ENCODE measurements at places on chromosomes 4 and X. TPM values are rescaled to one million over a fixed set of nuclear protein-coding genes. Genes with fewer than 3 reads are reported as not detected.

DNA sequence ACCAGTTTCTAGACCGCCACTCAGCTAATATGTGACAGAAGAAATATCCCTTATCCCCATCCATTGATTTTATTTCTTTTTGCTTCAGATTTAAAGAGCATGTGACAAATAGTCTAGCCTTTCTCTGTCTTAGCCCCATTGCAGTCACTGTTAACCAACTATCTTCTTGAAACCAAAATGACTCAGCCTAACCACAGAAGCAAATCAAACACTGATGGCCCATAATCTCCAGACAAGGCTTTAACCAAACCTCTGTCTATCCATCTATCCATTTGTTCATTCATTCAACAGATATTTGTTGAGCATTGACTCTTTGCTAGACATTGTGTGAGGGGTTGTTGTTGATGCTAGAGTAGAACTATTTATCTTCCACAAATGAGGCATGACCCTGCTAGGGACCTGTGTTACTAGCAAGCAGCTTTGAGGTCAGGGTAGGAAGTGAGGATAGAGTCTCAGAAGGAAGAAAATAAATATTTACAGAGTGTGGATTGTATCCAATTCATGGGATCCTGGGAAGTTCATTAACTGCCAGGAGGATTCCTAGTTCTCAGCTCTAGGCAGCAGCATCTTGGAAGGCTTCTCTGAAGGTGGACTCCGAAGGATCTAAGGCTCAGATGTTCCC, 22.5 kb downstream of the HNRNPH2 start:
- DNase-seq: no peak

DNA sequence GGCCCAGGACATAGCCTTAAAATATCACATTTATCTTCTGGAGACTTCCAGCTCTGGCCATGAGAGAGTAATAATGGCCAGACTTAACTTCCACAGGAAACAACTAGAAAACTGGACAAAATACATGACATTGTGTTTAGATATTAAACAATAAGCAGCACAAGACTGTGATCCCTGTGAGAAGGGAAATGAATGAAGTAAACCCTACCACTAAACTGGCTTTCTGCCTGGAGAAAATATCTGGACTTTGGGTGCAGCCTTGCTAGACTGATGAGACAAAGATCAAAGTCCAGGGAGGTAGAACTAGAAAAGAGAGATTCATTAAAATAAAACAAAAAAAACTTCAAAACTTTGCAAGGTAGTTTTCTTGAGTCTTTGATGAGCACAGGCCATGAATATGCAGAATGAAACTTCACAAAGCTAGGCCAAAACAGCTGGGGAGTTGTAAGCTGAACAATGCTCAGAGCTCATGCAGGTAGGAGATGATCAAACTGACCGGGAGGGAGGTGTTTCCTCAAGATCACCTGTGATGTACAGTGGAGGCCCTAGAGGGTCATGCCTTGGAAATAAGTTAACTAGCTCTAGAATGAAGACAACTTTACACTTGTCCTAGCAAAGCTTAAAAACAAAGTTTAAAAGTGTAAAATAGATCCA, 147.0 kb upstream of the SH3RF1 start:
- DNase-seq: peak; percentile 35

DNA sequence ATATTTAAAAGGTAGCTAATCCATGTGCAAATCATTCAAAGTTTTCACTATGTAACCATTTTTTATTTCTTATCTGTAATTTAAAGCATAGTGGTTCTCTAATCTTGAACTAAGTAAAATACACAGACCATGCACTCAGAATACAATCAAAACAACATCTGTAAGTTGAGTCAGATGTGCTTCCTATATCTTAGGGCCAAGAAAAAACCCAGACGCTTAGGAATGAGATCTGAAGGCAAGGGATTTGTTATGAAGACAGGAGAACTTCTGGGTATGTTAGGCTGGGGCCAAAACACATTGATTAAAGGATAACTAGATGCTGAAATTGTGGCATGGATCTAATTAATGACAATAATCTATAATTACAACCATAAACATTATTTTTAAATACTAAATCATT, 120.3 kb downstream of the PDE5A start:
- DNase-seq: no peak

- no peak for DNase-seq
These were observed 3.7 kb downstream of the EREG start for GRCh38 chr4:74368596-74368995.

- DNase-seq: no peak
These were observed 71.6 kb downstream of the AMELX start for GRCh38 chrX:11364835-11365234.

DNA sequence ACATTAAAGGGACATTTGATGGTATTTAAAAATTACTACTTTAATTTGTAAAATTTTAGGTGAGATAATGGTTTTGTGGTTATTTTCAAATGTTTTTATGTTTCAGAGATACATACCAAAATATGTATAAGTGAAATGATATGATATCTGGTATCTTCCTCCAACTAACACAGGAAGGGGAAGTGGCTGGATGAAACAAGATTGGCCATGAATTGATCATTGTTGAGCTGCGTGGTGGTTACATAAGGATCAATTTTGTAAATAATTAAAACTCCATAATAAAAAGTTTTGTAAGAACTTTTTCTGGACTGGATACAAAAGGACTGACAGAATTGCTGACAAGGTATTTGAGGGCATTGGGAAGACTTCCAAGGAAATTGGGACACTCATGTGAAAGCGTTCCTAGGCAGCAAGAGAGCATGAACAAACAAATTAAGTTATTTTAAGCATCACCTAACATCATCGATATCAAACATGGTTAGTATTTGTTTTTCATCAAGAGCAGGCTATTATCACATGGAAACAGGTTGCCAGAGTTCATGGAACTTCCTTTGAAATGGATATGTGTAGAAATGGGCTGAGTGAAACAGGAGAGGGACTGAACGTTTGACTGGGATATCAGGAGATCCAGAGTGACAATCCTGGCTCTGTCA, 4.4 kb upstream of the PGM2 start:
- peak; percentile 63 for DNase-seq

MGARP gene
- total RNA-seq: 0.81 TPM

CXCR3 gene
- total RNA-seq: 1.5 TPM

EMCN gene
- total RNA-seq: 13.9 TPM

CTAG1A gene
- total RNA-seq: not detected

All from mucosa of gallbladder (tissue), 1 donor.